ENCODE measurements at places on chromosomes 12 and 14. TPM values are rescaled to one million over a fixed set of nuclear protein-coding genes. Genes with fewer than 3 reads are reported as not detected.

The RNASE1 gene
- polyA plus RNA-seq: 199 TPM

The COL2A1 gene
- not detected for polyA plus RNA-seq

The CYP27B1 gene
- polyA plus RNA-seq: 0.11 TPM

The LGR5 gene
- polyA plus RNA-seq: 0.03 TPM

GRCh38 chr14:44653641-44654040 lies 146.6 kb upstream of the FSCB start:
- DNase-seq: no peak

GRCh38 chr12:2051700-2052621 lies 826 bp upstream of the CACNA1C start:
- no peak for DNase-seq
